ENCODE measurements at places on chromosomes 4 and X. TPM values are rescaled to one million over a fixed set of nuclear protein-coding genes. Genes with fewer than 3 reads are reported as not detected.

Gene UCHL1
- 1,872 TPM for polyA plus RNA-seq

Gene VCX3B
- not detected for polyA plus RNA-seq

Gene ARMCX2
- polyA plus RNA-seq, result 78.4 TPM

Gene AFF2
- 0.04 TPM for polyA plus RNA-seq

Gene MAGEB17
- polyA plus RNA-seq, result not detected

Gene CCKAR
- 0.27 TPM for polyA plus RNA-seq

Gene NLGN4X
- not detected for polyA plus RNA-seq

Gene ZFYVE28
- 2.2 TPM for polyA plus RNA-seq

Gene MTNR1A
- polyA plus RNA-seq, result not detected

Gene GPRASP3
- 6.9 TPM for polyA plus RNA-seq

Gene TLL1
- not detected for polyA plus RNA-seq

Gene CD40LG
- not detected for polyA plus RNA-seq

Gene RPA4
- polyA plus RNA-seq, result 0.12 TPM

Gene EDNRA
- 28.4 TPM for polyA plus RNA-seq

Gene COMMD8
- 35.1 TPM for polyA plus RNA-seq

Gene SH3BP2
- 17.2 TPM for polyA plus RNA-seq

Gene TLR6
- polyA plus RNA-seq, result 2.8 TPM

Gene ARL13A
- polyA plus RNA-seq, result 0.24 TPM

Gene BMPR1B
- 0.60 TPM for polyA plus RNA-seq

Gene MAGEA2
- not detected for polyA plus RNA-seq

Gene MAGEE1
- 0.16 TPM for polyA plus RNA-seq

Gene GCNA
- 1.2 TPM for polyA plus RNA-seq

Gene ZFP92
- 0.02 TPM for polyA plus RNA-seq

Gene ETNPPL
- not detected for polyA plus RNA-seq

Gene RRH
- 0.07 TPM for polyA plus RNA-seq

Gene APEX2
- 15.8 TPM for polyA plus RNA-seq

Gene ADAM29
- not detected for polyA plus RNA-seq
